ENCODE measurements at places on chromosomes 4 and X. TPM values are rescaled to one million over a fixed set of nuclear protein-coding genes. Genes with fewer than 3 reads are reported as not detected.

NXF2 gene
- not detected for total RNA-seq

COMMD8 gene
- 38.2 TPM for total RNA-seq

F8A2 gene
- not detected for total RNA-seq

DNA sequence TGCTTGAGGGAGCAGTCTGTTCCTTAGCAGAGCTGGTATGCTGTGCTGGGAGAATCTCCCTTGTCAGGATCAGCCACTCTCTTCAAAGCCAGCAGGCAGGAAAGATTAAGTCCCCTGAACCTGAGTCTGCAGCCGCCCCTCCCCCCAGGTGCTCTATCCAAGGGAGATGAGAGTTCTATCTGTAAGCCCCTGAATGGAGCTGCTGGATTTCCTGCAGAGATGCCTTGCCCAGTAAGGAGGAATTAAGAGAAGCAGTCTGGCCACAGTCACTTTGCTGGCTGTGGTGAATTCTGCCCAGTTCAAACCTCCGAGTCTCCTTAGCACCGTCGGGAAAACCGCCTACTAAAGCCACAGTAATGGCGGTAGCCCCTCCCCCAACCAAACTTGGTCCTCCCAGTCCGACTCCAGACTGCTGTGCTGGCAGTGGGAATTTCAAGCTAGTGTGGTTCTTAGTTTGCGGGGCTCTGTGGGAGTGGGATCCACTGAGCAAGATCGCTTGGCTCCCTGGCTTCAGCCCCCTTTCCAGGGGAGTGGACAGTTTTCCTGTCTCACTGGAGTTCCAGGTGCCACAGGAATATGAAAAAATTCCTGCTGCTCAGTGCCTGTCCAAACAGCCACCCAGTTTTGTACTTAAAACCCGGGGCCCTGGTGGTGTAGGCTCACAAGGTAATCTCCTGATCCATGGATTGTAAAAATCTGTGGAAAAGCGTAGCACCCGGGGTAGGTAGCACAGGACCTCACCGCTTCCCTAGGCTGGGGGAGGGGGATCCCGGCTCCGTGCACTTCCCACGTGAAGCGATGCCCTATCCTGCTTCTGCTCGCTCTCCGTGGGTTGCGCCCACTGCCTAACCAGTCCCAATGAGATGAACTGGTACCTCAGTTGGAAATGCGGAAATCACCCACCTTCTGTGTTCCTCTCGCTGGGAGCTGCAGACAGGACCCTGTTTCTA lies 38.0 kb downstream of the RAB28 start:
- no peak for DNase-seq
- H3K4me1 ChIP-seq, result no peaks in the 10 kb centered on the region
- H3K36me3 ChIP-seq, result peaks cover 19% of the 10 kb centered on the region
- no peak overlapping the region for H3K27ac ChIP-seq

GRCh38 chr4:145219090-145219489 lies 38.7 kb upstream of the OTUD4 start:
- no peaks in the 10 kb centered on the region for H3K36me3 ChIP-seq
- no peak for DNase-seq
- peaks cover 11% of the 10 kb centered on the region for H3K27me3 ChIP-seq
- peaks cover 8% of the 10 kb centered on the region for H3K4me1 ChIP-seq
- no peak overlapping the region for H3K4me3 ChIP-seq

- no peak overlapping the region for H3K27ac ChIP-seq
- no peaks in the 10 kb centered on the region for H3K27me3 ChIP-seq
- H3K4me3 ChIP-seq, result no peak overlapping the region
These were observed 298.2 kb upstream of the FSTL5 start for GRCh38 chr4:162461952-162462351.

GRCh38 chr4:26953770-26954423 lies 93.3 kb downstream of the STIM2 start:
- no peak overlapping the region for H3K4me3 ChIP-seq
- H3K27me3 ChIP-seq, result no peaks in the 10 kb centered on the region
- no peaks in the 10 kb centered on the region for H3K4me1 ChIP-seq
- DNase-seq, result no peak

- H3K36me3 ChIP-seq, result no peaks in the 10 kb centered on the region
- H3K4me3 ChIP-seq, result no peak overlapping the region
- DNase-seq, result no peak
- H3K27ac ChIP-seq, result no peak overlapping the region
These were observed 9.9 kb upstream of the GASK1B start for GRCh38 chr4:158182736-158183135.

DNA sequence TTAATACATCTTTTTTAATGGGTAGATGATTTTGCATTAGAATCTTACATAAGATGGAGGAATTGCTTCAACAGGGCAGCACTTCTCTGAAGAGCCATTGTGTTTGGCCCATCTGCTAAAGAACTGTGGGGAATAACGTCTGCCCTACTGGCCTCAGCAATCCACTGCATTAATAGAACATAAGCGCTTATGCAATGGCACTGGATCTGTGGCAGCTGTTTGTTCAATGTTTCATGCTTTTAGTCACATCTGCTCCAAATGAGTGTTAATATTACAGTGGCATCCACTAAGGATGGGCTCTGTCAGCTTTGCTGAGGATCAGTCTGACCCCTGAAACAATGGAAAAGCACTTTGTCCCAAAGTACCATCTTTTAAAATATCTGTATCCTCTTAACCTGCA lies 279.0 kb upstream of the GK2 start:
- H3K27ac ChIP-seq, result no peak overlapping the region
- H3K36me3 ChIP-seq, result no peaks in the 10 kb centered on the region
- no peak for DNase-seq
- no peaks in the 10 kb centered on the region for H3K4me1 ChIP-seq
- peaks cover 3% of the 10 kb centered on the region for H3K27me3 ChIP-seq

DNA sequence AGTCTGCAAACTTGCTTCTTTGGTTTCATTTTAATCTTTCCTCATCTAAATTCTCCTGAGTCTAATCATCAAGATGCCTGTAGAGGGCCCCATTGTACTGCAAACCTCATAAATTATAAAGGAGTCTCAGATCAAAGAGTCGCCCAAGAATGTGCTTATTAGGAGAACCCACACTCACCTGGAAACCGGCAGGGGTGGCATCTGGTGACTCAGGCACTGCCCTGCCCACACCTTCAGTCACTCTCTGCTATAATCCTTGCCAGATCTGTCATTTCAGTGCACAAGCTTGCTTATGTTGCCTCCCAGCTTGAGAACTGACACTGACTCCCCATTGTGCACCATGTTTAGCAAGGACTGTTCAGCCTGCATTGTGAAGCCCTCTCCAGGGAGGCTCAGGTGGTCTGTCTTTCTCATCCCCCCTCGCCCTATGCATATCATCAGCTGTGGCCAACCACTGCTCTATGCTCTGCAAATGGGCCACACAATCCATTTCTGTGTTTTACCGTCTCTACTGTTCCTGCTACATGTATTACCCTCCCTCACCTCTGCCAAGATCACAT lies 12.4 kb downstream of the EPGN start:
- DNase-seq, result peak; percentile 76
- H3K4me1 ChIP-seq, result peaks cover 42% of the 10 kb centered on the region
- H3K4me3 ChIP-seq, result peak overlapping the region; percentile 74
- H3K27me3 ChIP-seq, result no peaks in the 10 kb centered on the region

- no peaks in the 10 kb centered on the region for H3K36me3 ChIP-seq
- H3K27me3 ChIP-seq, result no peaks in the 10 kb centered on the region
- no peak overlapping the region for H3K27ac ChIP-seq
- H3K4me3 ChIP-seq, result no peak overlapping the region
These were observed 38.0 kb upstream of the GATB start for GRCh38 chr4:151798678-151799416.

DNA sequence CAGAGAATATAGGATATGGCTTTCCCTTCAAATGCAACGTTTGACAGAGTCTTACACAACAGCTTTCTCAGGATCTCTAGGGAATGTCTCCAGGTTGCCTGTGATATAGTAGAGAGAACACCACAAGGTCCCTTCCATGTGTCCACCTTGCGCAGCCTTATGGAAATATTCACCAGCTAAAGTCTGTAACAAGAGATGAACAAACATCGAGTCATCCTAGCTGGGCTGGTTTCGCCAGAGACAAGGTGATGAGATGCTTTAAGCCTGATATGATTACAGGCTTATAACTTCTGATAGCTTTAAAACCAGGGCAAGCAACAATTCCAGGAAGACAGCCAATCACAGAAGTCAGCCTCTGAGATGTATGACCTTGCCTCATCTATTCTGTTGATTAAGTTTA lies 83.8 kb downstream of the SEL1L3 start:
- peaks cover 2% of the 10 kb centered on the region for H3K27me3 ChIP-seq
- H3K27ac ChIP-seq, result no peak overlapping the region
- H3K4me1 ChIP-seq, result peaks cover 29% of the 10 kb centered on the region
